ENCODE measurements at places on chromosomes 4 and X.

DNA sequence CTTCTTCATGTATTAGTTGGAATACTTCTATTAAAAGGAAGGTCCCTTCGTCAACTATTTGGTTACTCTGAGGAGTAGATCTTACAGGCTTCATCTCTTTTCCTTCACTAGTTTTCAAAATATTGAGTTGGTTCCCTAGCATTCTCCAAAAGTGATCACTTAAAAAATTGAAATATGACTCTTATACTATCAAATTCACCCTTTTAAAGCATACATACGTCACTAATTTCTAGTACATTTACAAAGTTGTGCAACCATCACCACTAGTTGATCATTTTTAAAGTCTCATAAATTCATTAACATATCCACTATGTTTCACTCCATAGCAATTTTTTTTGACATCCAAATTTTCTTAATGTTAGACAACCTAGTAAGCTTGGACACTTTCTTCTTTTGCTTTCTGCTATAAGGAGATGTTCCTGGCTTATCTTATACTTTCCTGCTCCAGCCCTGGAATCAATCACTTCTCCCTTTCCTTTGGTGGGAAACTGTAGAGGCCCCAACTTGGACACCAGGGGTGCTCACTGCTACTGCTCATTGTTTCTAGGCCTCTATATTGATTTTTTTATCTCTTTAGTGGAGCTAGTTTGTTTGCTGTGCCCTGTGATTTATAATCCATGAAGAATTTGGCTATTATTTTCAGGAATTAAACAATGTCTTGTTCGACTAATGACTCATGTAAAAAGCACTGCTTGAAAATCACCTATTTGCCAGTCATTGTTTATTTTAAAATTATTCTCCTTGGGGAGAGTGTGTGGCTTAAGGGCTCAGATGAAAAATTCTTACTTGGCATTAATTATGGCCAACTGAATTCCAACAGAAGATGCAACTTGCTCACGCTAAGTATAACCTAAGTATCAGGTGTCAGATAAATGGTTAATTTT lies 4.0 kb upstream of the ZFX start:
- no peak for DNase-seq

DNA sequence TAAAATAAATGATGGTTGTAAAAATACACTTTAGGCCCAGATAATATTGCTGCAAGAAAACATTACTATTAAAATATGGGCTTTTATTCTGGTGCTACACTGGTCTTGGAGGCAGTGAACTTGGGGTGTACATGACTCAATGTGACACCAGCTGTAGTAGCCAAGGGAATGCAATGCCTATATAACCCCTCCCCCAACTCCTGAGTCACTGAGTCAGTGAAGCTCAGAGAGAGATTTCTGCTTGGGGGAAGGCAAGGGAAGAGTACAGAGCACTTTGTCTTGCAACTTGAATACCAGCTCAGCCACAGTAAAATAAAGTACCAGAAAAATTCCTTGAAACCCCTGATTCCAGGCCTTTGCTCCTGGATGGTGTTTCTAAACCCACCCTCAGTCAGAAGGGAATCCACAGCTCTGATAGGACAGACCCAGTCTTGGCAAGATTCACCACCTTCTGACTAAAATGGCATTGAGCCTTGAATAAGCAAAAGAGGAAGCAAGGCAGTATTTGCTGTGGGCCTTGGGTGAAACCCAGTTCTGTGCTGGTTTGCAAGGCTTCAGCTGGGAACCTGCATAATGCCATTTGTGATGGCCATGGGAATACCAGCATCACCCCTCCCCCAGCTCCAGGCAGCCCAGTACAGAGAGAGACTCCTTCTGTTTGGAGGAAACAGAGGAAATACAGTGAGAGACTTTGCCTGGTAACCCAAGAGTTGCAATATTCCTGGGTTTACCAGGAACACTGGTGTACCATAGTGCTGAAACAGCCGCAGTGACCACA lies 209.9 kb downstream of the IQCM start:
- no peak for DNase-seq

DNA sequence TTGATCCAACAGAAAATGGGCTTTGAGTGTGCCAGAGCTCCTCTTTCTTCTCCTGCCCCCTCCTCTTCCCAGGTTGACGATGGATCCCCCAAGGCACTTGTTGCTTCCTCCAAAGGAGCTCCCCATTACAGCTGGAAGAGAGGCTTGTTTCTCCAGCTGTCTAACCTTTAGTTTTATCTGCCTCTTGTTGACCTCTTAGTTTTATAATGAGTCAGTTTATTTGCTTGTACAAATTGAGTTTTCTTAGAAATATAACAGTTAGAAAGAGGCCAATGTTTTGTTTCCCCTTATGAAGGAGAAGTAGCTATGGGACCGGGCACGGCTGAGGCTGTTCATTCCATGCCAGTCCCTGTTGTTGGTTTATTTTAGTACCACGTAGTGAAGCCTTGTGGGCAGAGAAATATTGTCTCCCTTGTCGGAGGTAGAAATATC lies 158.2 kb downstream of the SPRY1 start:
- no peak for DNase-seq

GRCh38 chr4:124529131-124529530 lies 183.4 kb downstream of the ANKRD50 start:
- no peak for DNase-seq

DNA sequence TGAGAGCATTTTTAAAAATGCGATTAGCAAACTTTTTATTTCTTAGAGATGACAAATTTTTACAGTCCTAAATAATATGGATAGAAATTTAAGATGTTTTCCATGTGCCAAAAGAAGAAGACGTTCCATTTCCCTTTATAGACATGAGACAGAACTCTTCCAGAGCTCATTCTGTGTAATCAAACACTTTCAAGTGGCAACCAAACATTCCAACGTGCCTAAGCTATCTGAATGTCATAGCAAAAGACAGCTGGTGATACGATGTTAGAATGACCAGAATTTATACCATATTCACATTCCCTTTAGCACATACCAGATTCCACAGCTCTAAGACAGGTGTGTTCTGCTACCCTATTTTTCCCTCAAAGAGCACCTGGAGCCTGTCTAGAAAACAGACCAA lies 133.2 kb downstream of the ENOX2 start:
- DNase-seq: no peak

Data from CD4-positive, alpha-beta T cell treated with Interleukin-6 for 4 hours (primary cell).